ENCODE measurements at places on chromosomes 11 and 22. TPM values are rescaled to one million over a fixed set of nuclear protein-coding genes. Genes with fewer than 3 reads are reported as not detected.

DNA sequence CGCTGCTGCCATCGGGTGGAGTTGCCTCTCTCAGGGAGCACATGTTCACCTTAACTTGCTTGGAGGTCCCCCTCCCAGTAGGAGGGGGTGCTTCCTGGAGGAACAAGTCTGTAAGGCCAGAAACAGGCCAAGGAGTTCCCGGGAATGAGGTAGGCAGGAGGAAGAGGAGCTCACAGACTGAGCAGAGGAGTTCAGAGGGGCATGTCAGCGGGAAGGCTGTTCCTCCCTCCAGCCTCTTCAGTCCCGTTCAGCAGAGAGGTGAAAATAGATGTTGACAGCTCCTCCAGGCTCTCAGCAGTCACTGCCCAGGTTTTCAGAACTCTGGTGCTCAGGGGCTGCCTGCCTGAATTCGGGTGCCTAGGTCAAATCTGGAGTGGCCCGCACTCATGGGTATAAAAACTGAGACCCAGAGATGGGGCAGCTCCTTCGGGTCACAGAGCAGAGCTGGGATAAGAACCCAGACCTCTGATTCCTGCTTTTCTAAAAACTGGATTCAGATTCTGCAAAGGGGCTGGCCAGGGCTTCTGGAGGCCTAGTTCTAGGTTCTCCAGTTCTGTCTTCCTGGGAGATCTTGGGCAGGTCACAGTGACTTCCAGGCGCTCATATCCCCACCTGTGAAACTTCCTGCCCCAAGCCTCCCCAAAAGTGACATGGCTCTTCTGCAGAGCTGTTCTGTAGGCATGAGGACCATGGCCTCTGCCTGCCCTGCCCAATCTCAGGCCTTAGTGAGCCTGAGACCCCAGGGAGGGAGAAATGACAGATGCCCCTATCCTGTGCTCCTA, 18.3 kb downstream of the ATG16L2 start:
- DNase-seq = no peak

DNA sequence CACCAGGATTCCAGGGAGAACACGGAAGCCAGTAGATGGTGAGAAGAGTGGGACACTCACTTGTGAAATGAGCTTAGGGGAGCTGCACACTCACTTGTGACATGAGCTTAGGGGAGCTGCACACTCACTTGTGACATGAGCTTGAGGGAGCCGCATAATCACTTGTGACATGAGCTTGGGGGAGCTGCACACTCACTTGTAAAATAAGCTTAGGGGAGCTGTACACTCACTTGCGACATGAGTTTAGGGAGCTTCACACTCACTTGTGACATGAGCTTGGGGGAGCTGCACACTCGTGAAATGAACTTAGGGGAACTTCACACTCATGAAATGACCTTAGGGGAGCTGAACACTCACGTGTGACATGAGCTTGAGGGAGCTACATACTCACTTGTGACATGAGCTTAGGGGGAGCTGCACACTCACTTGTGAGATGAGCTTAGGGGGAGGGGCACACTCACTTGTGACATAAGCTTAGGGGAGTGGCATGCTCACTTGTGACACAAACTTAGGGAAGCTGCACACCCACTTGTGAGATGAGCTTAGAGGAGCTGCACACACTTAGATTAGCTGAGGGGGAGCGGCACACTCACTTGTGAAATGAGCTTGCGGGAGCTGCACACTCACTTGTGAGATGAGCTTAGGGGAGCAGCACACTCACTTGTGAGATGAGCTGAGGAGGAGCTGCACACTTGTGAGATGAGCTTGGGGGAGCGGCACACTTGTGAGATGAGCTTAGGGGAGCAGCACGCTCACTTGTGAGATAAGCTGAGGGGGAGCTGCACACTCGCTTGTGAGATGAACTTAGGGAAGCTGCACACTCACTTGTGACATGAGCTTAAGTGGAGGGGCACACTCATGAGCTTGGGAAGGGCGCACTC, 59.0 kb downstream of the NCAPD3 start:
- no peak for DNase-seq

- DNase-seq = no peak
These were observed 99.5 kb downstream of the SPATA19 start for GRCh38 chr11:133745791-133746190.

- DNase-seq = no peak
These were observed 81.2 kb upstream of the PRR5 start for GRCh38 chr22:44620841-44621257.

- DNase-seq = no peak
These were observed 18.3 kb downstream of the SMIM38 start for GRCh38 chr11:69173925-69174581.

DNA sequence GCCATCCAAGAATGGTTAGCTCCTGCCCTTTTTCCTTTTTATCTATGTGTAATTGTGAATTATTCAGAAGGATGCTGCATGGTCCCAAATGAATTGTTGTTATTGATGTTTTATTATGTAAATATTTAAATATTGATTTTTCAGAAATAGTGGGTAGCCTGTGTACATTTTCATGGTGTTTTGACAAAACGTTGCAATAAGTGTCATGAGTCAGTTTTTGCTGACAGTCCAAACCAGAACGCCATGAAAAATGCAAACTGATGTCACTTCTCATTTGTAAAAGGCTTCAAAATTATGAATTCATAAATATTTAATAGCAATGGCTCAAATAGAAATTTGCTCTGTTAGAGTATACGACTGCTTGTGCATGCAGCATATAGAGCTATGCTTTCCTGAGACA, 422.5 kb downstream of the CNTN5 start:
- DNase-seq = no peak

The MRGPRX3 gene
- total RNA-seq = not detected

DNA sequence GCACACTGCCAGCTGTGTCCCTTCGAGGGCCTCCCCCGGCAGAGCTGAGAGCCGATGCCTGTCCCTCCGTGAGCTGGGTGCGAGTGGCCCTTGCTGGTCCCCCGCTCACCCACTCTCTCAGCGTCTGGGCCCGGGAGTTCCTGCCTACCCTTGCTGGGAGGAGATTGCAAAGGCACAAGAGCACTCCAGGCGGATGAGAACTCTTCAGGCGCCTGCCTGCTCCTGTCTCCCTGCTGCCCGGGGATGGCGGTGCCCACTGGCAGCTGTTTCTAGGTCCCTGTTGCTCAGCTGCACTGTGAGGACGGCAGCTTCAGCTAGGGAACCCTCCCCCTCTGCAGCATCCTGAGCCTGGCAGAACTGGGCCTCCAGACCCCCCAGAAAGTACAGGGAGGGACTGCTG, 61.1 kb downstream of the FLRT1 start:
- DNase-seq = no peak

DNA sequence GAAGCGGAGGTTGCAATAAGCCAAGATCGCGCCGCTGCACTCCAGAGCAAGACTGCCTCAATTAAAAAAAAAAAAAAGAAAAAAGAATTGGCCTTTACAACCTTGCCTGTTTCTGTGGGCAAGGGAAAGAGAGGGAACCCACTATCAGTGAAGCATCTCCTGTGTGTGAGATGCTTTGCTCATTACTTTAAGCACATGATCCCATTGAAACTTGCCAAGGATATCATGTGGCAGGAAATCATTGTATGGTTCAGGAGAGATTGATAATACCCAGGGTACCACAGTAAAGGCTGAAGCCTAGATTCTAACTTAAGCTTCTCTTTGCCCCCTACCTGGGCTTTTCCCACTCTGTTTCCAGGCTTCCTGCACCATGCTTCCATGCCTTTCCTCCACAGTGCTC, 3.6 kb downstream of the LDLRAD3 start:
- no peak for DNase-seq

GRCh38 chr11:131785801-131786200, 415.4 kb downstream of the NTM start:
- DNase-seq = no peak

The TRIM66 gene
- 0.56 TPM for total RNA-seq

DNA sequence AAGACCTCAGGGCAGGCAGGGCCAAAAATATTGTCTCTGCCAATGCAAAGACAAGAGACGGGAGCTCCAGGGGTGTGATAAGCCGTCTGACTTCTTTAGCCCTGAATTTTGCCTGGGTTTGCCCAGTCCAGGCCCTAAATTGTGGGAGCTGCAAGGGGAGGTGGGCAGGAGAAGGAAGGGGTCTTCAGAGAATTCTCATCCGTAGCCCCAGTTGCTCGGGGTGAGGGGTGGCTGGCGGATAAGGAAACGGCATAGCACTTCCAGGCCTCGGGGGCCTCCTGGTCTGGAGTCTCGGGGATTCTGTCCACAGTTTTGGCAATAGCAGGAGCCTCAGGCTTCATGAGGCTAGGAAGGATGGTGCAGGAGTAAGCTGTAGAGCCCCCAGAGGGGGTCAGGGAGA, 7.4 kb downstream of the CD5 start:
- DNase-seq = no peak

DNA sequence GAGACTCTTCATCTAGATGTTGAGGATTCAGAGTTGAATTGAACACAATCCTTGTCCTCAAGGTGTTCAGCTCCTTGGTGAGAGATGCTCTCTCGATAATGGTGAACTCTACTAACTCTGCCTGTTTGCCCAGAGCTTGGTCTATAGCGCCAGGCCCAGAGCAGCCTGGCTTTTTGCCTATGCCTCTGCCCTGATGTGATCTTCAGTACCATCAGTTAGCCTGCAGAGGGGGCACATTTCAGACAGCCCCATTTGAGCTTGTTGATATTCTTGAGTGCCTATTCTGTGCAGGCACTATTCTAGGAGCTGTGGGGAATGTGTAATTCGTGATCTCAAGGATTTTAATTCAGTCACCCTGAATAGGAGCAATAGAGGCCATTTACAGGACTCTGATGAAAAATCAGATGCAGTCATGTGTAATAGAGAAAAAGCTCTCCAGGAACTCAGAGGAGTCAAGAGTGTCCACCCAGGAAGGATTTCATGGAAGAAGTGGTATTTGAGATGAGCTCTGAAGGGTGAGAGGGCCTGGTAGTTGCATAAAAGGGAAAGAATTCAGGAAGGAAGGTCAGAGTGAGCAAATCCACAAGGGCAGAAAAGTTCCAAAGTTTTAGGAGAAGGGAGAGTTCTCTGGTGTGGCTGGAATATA, 19.3 kb downstream of the GTPBP1 start:
- no peak for DNase-seq

The TEX54 gene
- total RNA-seq = not detected

DNA sequence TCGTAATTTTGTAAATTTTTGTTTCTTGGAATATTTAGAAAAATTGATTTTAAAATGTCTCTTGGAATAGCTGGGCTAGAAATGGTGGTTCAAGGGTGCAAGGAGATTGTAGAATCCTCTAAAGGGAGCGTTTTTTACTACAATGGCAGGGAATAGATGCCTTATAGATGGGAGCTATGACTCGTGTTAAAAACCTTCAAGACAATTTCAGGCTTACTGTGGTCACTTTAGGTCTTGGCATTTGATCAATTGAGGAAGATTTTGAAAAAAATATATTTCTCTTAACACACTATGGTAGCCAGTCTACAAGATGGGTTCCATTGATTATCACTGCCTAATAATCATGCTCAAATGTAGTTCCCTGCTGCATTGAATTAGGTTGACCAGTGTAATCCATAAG, 25.0 kb downstream of the METTL15 start:
- no peak for DNase-seq

The CCDC87 gene
- total RNA-seq = 0.86 TPM

DNA sequence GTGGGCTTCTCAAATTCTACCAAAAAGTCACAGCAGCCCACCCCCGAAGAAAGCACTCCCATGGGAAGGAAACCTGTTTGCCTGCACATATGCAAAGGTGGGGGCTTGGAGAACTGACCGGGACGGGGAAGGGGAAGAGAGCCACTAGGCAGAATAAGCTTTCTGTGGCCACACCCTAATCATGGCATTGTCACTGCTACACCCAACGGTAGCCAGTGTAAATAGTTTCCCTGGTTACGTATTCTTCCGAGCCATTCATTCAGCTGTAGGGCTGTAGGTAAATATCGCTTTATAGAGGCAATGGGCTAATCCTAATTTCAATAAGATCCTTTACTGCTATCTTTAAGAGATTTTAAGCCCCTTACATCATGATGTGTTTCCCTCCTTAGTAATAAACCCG, 61.7 kb downstream of the PRDM11 start:
- no peak for DNase-seq

DNA sequence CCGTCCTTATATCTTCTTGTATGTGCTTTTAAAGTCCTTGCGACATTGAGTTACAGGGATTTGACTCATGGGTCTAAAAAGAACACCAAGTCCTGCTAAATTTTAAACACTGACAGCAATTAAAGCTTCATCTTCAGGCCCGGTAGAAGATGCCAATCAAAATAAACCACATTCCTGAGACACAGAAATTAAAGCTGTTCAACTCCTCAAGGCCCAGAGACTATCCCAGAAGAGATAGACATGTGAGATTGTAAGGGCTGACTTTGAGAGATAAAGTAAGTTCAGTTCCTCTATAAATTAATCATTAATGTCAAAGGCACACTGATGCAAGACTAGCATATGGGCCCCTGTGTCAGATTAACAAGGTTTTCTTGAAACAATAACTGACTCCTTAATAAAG, 49.8 kb downstream of the OSBPL5 start:
- DNase-seq = no peak
